SK-N-MC (cell line): ENCODE measurements at places on chromosomes 2 and 18.

- DNase-seq: no peak
Measured at GRCh38 chr2:16105669-16106281, 165.4 kb downstream of the MYCN start.

GRCh38 chr2:202583709-202584219 lies 51.0 kb upstream of the FAM117B start:
- no peak for DNase-seq

- DNase-seq: no peak
Measured at GRCh38 chr18:9380621-9381395, 46.2 kb downstream of the TWSG1 start.

- no peak for DNase-seq
Measured at GRCh38 chr2:83967854-83968253, 491.2 kb downstream of the SUCLG1 start.

- DNase-seq: no peak
Measured at GRCh38 chr2:16507655-16508489, 157.8 kb downstream of the CYRIA start.

- DNase-seq: no peak
Measured at GRCh38 chr18:36338403-36338933, 41.0 kb downstream of the FHOD3 start.

- DNase-seq: no peak
Measured at GRCh38 chr18:54020156-54020745, 204.2 kb downstream of the MBD2 start.

GRCh38 chr18:501406-501714 lies 859 bp upstream of the COLEC12 start:
- no peak for DNase-seq

DNA sequence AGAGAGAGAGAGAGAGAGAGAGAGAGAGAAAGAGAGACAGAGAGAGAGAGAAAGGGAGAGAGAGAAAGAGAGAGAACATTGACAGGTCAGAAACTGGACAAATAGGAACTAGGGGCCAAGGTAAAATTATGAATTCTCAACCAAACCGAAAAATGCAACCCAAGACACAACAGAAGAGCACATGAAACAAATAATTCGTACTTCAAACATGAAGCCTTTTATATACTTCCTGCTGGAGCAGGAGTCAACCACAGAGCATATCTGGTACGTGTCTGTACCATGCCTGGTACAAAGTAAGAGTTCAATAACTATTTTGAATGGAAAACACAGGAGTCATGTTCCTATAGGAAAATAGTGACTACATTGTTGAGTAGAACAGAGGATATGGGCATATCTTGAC lies 6.5 kb upstream of the VPS54 start:
- no peak for DNase-seq

DNA sequence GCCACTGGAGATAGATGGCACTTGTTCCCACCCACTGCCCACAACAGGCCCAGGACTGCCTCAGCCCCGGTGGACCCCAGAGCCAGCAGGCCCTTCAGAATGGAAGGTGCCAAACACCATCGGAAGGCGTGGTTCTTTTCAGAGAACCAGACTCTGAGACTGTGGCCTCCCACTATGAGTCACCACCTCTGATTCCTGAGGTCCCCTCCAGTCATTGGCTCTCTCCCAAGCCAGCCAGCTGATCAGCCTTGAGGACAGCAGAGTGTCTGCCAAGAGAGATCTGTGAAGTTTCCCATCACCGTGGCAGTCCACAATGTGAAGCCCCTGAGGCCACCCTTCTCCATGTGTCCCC lies 10.4 kb upstream of the MAP3K2 start:
- DNase-seq: no peak

GRCh38 chr2:36415381-36416022 lies 59.9 kb downstream of the CRIM1 start:
- DNase-seq: no peak

DNA sequence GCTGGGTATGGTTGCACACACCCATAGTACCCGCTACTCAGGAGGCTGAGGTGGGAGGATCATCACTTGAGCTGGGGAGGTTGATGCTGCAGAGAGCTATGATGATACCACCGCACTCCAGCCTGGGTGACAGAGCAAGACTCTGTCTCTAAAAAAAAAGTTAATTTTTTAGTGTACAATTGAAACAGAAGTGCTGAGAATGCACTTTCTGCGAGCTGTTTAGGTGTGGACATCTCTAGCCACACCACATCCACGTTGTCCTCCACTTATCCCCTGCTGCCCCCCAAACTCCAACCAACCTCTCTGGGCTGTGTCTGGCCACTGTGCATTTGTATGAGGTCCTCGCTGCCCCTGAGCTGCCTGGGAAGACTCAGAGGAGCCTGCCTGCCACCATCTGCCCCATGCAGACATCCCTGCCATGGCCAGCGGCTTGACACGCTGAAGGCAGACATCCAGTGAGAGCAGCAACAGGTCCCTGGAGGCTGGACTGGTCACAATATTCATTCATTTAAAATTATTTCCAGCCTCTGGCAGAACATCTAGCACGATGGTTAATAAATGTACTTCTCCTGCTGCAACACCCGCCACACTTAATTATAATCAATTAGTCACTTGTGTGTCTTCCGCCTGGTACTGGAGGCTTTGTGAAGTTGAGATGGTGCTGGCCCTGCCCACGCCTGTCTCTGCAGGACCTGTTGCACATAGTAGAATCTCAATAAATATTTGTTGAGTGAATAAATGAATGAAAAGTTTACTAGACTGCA lies 3.7 kb upstream of the AFF3 start:
- no peak for DNase-seq

DNA sequence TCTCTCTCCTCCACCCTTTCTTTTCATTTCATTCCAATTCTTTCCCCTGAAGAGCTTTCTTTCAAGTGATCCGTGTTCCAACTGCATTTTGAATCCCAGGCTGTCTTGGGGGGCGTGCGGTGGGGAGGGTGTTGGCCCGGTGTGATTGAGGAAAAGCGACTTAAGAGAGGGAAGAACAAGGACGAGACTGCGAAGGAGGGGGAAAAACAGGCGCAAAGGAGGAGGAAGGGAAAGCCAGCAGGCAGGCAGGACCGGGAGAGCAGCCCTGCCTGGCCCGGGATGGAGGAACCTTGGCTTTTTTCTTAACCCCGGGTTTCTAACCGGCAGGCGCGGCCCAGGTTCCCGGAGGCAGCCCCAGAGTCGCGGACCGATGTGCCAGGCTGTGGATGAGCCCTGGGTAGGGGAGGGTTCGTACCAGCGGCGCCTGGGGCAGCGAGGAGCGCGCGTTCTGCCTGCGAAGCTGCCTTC lies 1.3 kb downstream of the ADCYAP1 start:
- no peak for DNase-seq

GRCh38 chr2:100786297-100786658 lies 33.7 kb upstream of the NPAS2 start:
- no peak for DNase-seq

DNA sequence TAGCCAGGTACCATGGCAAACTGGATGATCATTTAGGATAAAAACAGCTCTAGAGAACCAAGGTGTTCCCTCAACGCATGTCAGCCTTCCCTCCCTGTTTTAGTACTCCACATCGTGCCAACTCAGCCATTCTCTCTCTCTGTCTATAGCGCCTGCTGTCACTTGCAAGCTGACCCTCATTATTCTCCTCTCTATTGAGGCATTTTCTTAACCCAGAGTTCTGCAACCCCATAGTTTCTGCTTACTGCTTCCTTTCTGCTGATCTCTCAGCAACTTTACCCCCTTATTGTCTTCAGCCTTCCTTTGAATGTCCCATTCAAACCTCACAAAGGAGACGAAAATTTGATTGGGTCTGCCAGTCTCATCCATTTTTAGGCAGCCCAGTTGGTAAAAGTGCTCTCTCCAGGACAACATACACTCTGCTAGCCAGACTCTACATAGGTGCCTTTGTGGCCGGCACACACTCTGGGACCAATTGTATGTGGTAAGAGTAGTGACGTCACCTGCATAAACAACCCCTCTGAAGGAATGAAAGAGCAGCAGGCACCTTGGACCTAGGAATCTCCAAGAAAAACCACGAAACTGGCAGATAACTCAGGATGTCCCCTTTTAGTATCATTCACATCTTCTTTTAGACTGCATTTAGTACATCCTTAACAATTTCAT lies 367.2 kb upstream of the KCNH7 start:
- DNase-seq: no peak

GRCh38 chr2:230899786-230900185 lies 25.3 kb downstream of the GPR55 start:
- no peak for DNase-seq

- no peak for DNase-seq
Measured at GRCh38 chr2:238305092-238305862, 15.0 kb upstream of the TRAF3IP1 start.

GRCh38 chr18:26429535-26430226 lies 118.7 kb downstream of the KCTD1 start:
- DNase-seq: no peak

GRCh38 chr2:199727801-199728200 lies 123.2 kb downstream of the FTCDNL1 start:
- no peak for DNase-seq

GRCh38 chr2:196182439-196183171 lies 11.2 kb upstream of the STK17B start:
- no peak for DNase-seq

DNA sequence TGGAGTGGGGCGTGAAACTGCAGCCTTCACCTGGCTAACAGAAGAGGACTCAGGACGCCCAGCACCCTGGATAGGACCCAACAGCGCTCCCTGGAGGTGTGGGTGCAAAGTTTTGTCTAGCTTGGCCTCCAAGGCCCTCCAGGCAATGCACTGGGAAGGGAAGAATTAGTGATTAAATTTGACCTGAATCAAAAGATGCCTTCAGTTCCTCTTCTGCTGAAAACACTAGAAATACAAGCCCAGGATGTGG lies 779 bp upstream of the TRIB2 start:
- no peak for DNase-seq

- DNase-seq: no peak
Measured at GRCh38 chr18:23498117-23498516, 5.2 kb upstream of the RMC1 start.

DNA sequence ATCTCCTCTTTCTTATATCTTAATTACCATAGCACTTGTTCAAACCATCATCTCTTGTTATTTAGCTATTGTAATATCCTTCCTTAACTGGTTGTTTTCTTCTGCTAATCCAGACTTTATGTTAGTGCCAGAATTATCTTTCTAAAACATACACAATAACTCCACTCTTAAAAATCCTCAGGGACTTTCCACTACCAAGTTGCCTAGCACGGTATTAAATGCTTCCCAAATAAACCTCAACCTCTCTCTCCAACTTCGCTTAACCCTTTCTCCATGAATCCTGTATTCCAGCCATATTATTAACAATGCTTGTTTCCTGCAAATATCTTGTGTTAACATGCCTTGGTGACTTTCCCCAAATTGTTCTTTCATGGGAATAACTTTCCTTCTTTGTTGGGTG lies 84.5 kb downstream of the FAM228A start:
- DNase-seq: no peak

DNA sequence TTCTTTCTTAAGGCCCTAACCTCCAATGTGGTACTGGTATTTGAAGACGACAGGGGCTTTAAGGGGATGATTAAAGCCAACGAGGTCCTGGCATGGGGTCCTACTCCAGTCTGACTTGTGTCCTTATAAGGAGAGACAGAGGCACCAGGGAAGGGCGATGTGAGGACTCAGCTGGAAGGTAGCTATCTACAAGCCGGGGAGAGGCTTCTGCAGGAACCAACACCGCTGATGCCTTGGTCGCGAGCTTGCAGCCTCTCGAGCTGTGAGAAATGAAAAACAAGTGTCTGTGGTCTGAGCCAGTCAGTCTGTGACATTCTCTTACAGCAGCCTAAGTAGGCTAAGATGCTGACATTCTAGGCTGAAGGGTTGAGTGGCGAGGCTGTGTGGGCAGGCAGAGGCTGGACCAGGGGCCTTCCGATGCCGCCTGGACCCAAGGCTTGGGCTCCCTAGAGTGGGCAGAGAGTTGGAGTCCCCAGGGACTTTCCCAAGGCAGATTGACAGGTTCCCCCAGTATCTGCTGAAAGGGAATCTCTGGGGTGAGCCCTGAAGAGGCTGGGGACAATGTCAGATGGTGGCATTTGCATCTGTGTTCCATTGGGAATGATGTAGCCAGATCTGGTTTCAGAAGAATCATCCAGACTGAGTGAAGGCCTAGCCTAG lies 322.9 kb upstream of the HS6ST1 start:
- no peak for DNase-seq
